ENCODE measurements at places on chromosomes 16 and 17.

DNA sequence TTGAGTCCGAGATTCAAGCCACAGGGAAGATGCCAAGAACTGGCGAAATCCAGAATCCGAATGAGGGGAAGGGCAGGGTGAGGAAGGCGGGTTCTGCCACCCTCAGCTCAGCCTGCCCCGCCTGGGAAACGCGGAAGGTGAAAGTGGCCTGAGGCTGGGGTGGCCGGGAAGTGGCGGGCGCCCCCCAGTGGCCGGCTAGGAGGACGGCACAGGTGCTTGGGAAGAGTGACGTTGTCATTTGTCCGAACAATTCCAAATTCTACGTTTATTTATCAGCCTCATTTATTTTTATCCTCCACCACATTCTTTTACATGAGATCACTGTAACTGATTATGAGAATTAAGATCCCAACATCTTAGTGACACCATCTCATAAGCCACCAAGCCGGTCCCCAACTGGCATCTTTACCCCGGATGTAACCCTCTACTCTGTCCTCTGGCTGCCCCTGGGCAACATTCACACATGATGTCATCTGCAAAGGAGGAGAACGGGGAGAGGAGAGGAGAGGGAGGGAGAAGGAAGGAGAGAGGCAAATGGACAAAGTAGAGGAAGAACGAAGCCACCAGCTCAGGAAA lies 21.3 kb downstream of the SRCIN1 start:
- DNase-seq, result no peak

- no peak for DNase-seq
Observed at GRCh38 chr16:60432472-60432871, 1603.8 kb downstream of the CDH8 start.

DNA sequence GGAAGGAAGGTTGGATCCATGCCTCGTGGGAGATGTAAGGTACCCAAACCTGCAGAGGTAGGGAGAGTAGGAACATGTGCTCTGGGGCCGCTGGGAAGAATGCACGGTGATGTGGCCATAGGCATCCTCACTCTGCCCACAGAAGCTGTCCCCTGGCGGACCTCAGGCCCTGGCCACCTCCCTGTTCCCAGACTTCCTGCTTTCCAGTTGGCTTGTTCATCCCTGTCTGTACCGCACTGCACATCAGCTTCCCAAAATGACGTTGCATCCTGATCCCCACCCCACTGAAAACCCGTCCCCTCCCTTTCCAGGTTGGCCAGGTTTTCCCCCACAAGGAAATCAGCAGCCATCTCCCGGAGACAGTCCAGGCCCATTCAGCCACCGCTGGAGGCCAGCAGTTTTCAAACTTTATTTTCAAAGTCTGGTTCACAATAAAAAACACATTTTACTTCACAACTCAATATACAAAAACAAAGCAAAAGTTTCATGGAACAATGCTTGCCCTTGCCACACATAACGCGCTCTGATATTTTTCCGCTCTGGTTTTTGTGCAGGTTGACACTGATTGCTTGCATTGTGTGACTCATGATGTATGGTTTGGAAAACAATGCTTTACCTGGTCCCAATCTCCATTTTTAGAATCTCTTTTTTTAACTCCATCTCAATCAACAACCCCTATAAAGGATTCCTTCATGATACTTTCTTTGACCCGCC lies 143.0 kb downstream of the GAS7 start:
- DNase-seq, result no peak

GRCh38 chr17:31623990-31624389 lies 232.5 kb downstream of the RAB11FIP4 start:
- no peak for DNase-seq

DNA sequence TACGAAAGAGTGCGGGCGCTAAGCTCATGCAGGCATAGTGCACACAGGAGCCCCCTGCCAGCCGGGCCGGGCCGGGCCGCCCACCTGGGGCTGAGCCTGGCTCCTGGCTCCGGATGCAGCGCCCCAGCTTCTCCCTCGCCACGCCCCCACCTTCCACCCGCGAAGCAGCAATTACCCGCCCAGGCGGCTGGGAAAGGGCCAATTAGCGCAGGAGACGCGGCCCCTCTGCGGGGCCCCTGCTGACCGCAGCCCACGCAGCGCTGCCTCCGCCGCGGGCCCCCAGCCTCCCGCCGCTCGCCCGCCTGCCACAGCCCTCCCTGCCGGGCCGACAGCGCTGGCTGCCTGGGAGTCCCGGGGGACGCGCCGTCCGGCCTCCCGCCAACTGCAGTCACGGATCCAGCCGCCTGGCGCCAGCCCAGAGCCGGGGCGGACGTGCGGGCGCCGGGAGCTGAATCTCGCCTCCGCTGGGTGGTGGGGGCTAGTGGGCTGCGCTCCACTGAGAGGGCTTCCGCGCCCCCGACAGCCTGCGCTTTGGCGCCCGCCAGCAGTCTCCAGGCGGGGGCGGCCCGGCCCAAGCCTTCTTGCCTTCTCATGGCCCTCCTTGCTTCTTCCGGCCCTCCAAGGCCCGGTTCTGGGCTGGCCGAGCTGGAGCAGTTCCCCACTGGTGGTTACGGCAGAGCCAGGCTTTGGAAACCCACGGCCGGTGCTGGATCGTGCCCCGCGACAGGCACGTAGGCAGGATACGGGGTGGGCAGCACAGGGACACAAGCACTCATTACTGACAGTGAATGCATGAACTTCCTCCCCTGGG lies 14.9 kb upstream of the CBFB start:
- no peak for DNase-seq

GRCh38 chr16:12551530-12551929 lies 252.2 kb downstream of the CPPED1 start:
- no peak for DNase-seq

DNA sequence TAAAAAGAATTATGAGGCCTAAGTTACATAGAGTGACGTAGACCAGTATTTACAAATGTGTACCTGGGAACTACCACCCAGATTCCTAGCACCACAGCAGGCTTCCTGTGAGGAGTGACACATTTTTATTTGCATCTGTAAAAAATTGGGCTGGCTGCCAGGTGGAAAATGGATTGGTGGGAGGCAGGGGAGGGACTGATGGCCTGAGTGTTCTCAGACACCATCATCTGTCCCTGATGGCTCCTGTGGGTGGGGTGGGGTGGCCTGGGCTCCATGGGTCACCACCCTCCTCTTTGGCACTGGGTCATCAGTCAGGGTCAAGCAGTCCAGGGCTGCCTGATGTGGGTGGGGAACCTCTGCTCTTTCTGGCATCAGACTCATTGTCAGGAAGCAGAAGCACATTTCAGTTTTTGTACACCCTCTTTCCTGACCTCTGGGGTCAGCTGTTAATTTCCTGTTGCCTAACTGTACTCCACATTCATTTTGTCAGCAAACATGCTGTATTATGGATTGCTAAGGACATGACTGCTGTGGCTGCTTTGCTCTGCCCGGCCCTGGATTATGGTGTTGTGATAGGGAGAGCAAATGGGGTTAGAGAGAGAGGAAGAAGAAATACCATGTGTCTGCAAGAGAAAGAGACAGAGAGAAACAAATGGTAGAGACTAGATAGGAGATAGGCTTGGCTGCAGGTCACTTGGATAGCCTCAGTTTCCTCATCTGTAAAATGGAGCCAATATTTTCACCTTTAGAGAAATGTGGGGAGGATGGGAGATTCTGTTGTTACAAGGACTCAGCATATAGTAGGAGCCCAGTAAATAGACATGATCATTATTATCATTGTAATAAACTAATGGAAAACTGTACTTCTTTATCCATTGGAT lies 11.6 kb upstream of the MFAP4 start:
- no peak for DNase-seq

GRCh38 chr16:87583453-87584131 lies 18.7 kb upstream of the JPH3 start:
- no peak for DNase-seq

GRCh38 chr17:6498901-6499540 lies 54.8 kb downstream of the PIMREG start:
- DNase-seq, result no peak

- DNase-seq, result no peak
Observed at GRCh38 chr17:197352-197751, 15.9 kb upstream of the DOC2B start.

DNA sequence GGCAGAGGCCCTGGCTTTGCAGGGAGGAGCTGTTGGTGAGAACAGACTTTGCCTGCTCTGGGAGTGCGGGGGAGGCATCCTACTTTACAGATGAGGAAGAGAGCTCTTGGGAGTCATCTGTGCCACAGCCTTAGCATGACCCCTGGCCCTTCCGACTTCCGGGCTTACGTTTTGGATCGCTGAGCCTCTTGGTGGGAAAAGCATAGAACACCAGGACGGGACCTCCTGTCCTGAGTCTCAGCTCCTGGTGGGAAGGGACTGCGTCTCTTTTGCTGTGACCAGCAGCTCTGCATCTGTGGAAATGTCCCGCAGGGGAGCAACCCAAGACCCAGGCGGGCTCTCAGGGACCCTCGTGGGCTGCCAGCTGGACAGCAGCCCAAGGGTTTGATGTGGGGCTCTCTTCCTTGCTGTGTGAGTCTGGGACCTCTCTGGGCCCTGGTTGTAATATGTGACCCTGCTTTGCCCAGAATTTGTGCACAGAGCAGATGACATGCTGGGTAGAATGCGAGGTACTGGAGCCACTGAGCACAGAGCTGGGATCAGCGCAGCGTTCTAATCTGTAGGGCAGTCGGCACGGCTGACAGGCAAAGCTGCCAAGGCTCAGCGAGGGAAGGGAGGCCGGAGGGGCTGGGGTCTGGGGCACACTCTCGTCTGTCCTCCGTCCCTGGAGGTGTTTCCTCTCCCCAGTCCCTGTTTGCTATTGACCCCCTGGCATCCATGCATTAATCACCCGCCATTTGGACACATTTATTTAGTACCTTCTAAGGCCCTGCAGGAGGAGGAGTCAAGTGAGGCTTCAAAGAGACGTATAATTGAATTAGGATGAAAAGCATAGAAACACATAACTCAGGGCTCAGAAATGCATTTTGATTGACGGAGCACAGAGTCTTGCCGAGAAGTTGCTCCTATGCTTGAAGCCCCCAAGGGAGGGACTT lies 64.0 kb downstream of the NT5M start:
- DNase-seq, result no peak

- DNase-seq, result no peak
Observed at GRCh38 chr17:43897831-43898230, 9.5 kb downstream of the MPP2 start.

DNA sequence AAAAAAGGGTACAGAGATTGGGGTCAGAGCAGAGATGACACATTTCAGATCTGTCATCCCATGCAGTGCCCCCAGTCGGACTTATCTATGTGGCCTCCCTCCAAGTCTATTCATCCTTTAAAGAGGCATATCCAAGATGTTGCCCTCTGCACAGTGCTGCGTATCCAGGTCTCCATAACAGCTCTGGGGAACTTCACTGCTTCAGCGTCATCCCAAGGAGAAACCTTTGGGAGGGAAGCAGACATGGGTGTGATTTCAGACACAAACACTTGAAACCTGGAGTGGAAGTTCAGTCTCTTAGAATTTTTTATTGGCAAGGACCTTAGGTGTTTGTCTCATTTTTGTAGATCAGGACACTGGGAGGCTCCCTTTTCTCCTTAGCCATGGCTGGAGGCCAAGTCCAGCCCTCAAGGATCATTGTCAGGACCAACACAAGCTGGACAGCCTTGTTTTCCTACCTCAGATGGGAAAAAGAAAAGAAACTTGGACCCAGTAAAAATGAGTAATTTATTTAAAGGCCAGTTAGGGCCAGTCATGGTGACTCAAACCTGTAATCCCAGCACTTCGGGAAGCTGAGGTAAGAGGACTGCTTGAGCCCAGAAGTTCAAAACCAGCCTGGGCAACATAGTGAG lies 23.9 kb upstream of the NLK start:
- no peak for DNase-seq

DNA sequence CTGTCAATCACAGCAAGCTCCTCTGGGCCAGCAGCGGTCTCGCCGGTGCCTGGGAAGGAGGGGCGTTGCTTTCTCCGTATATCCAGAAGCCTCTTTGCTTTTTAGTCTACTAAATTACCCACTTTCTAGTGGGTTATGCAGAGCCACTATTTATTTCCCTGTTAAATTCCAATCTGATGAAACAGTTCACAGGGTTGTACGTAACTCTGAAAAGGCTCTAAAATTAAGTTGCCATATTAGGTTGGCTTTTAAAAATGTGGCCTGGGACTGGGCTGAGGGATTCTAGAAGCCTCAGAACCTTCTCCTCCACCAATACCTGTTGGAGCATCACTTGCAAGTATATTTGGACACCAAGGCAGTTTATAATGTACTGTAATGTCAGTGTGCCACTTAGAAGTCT lies 27.2 kb downstream of the MARCHF10 start:
- no peak for DNase-seq

- DNase-seq, result no peak
Observed at GRCh38 chr17:39261286-39261685, 35.5 kb upstream of the STAC2 start.

DNA sequence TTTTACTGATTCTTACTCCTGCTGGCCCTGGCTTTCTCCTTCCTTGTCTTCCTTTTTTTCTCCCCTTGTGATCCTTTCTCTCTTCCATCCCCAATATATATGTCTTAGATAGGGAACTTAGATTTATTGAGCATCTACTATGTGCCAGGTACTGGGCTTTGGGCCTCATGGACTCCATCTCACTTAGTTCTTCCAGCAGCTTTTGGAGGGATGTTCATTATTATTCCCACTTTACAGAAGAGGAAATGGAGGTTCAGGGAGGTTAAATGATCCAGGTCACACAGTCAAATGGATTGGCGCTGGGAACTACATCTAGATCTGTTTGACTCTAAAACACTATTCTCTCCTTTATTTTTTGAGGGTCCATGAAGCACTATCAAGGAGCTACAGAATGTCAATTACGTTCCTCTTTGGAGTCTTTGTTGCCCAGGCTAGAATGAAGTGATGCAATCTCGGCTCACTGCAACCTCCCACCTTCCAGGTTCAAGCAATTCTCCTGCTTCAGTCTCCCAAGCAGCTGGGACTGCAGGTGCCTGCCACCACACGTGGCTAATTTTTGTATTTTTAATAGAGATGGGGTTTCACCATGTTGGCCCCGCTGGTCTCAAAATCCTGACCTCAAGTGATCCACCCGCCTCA lies 19.0 kb upstream of the PRKCA start:
- no peak for DNase-seq

- no peak for DNase-seq
Observed at GRCh38 chr16:46569231-46569735, 51.9 kb downstream of the SHCBP1 start.

DNA sequence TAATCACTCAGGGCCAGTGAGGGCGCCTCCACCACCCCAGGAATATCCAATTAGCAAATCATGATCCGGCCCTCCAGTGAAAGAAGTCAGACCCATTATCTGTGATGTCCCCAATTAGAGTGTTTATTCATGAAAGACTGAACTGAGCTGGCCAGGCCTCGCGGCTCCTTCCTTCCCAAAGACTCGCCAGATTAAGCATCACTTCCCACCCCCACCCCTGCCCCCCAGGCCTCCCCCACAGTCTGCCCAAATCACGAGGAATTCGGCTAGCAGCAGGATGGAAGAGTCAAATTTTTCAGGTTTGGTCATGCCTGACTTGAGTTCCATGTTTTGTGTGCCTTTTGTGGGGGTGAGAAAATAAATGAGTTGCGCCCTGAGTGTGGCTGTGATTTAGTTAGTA lies 298.4 kb upstream of the SALL1 start:
- DNase-seq, result no peak

- DNase-seq, result no peak
Observed at GRCh38 chr17:81460856-81461460, 51.6 kb downstream of the ACTG1 start.

- no peak for DNase-seq
Observed at GRCh38 chr16:77782694-77783093, 5.7 kb upstream of the VAT1L start.

All from NCI-H1417 treated with DMSO at 0.1 percent for 48 hours (cell line).